ENCODE measurements at places on chromosomes 7 and 10.

DNA sequence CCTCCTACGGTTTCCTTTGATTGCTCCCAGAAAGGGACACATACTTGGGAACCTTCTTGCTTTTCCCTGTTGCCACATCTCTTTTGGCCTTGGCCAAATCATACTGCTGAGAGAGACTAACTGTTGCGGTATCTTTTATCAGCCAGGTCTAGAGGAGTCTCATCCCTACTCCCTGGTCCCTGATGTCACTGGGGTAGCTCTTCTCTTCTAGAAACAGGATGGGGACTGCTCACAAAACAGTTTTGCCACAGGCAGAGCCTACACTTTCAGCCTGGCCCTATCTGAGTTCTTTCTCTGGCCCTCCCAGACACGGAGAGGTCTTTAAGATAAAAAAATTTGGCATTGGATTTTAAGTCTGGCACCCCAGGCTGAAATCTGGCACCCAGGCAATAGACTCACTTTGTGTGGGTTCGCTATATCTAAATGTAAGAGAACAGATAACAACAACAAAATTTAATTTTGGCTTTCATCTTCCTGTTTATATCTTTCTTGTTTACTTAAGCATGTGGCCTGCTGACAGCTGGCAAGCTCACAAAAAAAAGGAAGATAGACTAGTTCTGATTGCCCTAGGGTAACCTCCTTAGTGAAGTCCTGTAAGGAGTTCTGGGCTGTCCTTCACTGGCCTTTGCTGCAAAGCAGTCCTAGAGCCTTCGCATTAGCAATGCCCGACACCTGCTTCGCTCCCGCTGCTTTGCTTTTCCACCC lies 228.3 kb upstream of the NPVF start:
- no peak for DNase-seq

DNA sequence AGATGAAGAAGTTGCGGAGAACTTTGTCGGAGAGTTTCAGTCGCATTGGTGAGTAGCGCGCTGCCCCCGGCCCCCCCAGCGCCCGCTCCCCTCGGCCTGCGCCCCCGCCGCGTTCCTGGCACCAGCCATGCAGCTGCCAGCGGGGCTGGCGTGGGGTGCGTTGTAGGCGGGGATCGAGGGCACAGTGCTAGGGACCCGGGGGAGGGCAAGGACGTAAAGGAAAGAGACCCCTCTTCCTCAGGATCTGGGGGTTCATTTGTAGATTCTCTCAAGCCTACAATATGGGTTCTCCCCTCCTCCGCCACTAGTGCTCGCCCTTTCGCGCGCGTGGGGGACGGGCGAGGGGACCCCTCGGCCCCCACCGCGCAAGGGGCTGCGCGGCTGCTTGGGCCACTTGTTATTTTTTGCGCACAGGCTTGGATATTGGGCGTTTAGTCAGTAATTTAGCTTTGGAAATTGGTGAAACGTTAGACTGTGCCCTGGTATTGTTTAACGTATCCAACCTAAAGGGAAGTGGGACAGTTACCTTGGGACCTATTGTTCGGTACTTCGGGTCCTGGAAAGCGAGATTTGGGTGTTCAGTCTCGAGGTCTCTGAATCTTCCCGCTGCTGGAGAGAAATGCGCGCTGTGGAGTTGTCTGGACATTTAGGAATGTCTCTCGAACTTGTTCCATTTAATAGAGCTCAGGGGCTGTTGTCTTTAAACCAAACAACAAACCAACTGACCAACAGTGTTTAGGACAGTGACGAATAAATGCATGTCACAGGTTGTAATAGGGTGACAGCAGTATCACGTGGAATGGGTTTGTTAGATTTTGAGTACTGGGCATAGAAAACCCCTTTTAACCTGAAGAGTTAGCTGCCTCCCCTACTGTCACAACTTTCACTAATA lies 796 bp downstream of the CDK14 start:
- no peak for DNase-seq

DNA sequence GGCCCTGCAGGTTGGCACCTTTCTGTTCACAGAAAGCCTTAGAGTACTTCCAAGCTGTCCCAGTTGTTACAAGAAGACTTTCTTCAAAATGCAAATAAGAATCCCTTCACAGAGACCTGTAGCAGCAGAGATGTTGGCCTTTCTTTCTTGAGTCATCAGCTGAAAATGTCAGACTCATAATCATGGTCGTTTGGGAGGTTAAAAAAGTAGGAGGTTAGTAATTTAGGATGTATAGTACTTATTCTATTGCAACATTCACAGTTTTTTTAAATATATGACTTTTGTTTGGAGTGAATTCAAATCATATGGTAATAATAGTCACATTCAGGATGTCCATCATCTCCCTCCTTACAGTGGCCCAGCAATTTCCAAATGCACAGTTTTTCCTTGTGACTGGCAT lies 223.9 kb upstream of the GLI3 start:
- DNase-seq: no peak

- peak; percentile 62 for DNase-seq
Observed at GRCh38 chr7:27179503-27180430, 5.3 kb downstream of the HOXA11 start.

DNA sequence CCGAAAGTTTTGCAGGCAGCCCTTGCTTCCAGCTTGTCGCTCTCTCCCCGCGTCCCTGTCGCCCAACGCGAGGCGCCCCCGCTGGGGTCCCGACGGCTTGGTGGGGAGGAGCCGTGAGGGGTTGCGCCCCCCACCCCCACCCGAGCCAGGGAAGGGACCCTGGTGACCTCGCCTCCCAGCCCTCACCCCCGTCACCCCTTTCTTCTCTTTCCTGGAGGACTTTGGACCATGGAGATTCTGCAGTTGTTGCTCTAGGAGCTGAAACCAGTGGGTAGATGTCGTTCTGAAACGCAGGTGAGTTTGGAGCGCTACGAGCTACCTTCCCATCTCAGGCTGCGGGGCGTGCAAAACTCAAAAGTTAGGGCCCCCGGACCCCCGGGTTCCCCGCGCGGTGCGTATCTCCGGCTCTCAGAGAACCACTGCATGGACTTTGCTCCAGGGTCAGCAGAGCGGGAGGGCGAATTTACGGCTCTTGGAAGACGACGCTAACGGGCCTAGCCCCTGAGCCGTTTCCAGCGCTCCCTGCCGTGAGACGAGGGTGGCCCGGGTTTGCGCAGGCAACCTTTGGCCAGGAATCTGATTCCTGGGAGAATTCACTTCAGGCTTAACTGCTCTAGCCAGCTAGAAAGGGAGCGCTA lies 684 bp upstream of the ATXN7L1 start:
- no peak for DNase-seq

DNA sequence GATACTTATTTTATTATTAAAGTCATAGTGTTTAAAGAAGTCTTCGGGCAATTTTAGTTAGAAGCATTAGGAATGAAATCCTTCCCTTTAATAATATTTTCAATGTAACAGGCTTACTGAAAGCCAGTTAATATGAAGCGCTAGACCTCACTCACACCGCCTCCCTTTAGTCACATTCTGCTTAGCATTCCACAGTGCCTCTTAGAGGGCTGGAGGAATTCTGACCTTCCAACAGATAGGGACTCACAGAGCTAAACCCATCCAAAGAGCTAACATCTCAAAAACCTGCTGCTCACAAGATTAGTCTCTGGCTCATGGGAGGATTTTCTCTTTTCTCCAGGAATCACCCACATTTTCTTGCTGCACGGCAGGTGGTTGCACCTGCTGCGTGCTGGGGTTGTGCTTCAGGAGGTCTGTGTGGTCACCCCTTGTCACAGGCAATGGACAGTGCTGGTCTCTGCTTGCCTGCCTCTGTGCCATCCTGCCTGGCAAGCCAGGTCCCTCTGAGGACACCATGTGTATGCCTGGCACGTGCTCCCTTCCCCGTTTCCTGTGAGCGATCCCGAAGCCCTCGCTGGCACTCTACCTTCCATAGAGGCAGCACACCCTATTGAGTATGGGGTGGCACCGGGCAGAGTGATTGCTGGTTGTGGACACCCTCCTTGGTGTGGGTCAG lies 91.8 kb downstream of the KLF6 start:
- DNase-seq: no peak

DNA sequence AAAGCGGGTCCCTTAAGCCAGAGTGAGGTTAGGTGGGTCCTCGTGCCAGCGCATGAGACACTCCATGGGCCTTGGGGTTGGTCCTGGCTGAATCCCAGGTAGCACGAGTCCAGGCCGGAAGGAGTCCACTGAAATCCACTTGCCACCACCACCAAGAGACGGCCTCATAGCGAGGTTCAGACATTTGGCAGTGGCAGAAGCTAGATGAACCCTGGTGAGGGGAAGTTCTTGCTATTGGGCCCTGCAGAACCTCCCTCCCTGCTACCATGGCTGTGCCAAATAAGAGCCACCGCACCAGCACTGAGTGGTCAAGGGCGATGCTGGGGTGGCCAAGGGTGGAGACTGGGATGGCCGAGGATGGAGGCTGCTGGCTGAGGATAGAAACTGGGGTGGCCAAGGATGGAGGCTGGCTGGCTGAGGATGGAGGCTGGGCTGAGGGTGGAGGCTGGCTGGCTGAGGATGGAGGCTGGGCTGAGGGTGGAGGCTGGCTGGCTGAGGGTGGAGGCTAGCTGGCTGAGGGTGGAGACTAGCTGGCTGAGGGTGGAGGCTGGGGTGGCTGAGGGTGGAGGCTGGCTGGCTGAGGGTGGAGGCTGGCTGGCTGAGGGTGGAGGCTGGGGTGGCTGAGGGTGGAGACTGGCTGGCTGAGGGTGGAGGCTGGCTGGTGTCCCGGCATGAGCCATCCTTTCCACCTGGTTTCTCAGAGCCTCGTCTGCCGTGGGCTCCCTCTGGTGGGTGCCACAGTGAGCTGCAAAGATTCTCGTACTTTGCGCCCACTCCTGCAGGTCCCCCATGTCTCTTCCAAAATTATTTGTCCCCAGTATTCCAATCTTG lies 88.2 kb downstream of the ELFN1 start:
- DNase-seq: peak; percentile 13

DNA sequence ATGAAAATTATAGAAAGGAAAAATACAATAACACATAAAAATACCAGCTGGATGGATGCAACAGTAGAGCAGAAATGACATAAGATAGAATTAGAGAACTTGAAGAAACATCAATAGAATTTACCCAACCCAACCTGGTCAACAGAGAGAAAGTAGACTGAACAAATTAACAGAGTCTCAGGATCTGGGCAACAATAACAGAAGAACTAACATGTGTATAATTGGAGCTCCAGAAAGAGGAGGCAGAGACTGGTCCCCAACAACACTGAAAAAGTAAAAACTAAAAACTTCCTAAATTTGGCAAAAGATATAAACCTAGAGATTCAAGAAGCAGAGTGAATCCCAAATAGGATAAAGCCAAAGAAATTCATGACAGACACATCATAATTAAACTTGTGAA lies 458.8 kb downstream of the RPS24 start:
- no peak for DNase-seq

GRCh38 chr10:110445871-110446270 lies 51.8 kb upstream of the DUSP5 start:
- no peak for DNase-seq

GRCh38 chr10:15232279-15232678 lies 63.8 kb upstream of the NMT2 start:
- DNase-seq: no peak
